ENCODE measurements at places on chromosomes 7 and 10.

GRCh38 chr7:33388332-33388731, 259.0 kb downstream of the BBS9 start:
- no peak for DNase-seq

DNA sequence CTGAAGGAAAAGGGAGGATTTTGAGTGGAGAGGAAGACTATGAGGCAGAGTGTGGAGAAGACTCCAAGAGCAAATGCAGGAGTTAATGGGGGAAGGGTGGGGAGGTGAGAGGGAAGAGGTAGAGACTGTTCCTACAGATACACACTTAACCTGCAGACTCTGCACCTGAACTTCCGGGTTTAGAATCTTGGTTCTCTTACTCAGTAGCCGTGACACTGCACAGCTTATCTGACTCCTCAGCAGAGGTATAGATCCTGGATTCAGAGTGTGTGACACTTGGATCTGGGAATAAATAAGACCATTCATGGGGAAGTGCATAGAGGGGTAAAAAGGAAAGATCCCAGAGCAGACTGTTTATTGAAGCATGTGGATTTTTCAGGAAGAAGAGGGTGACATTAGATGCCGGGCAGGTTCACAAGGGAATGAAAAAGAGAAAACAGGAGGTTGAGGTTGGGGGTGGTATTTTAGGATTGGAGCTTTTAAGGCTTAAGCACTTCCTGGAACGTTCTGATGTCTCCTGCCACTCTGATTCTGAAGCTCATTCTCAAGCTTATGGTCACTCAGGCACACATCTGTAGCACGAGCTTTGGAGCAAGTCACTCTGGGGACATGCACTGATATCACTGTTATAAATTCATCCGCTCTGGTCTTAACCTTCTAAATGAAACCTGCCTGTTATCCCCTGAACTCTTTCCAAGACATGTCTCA, 5.7 kb upstream of the ZC3HAV1L start:
- no peak for DNase-seq

DNA sequence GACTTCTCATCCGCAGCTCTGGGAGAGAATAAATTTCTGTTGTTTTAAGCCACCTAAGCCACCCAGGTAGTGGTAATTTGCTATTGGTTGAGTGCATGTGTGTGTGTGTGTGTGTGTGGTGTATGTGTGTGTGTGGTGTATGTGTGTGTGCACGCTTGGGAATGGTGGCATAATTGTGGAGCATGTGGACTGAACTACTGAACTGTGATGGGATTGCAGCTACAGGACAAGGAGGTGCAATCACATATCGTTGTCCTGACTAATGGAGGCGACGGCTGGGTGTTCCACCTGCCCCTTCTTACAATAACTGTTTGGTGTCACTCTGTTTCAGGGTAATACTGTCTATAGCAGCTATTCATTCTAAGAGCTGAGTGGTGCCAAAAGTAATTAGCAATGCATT, 448.7 kb upstream of the PFKP start:
- DNase-seq = no peak

- DNase-seq = no peak
Observed at GRCh38 chr10:86770412-86770960, 14.1 kb downstream of the BMPR1A start.

DNA sequence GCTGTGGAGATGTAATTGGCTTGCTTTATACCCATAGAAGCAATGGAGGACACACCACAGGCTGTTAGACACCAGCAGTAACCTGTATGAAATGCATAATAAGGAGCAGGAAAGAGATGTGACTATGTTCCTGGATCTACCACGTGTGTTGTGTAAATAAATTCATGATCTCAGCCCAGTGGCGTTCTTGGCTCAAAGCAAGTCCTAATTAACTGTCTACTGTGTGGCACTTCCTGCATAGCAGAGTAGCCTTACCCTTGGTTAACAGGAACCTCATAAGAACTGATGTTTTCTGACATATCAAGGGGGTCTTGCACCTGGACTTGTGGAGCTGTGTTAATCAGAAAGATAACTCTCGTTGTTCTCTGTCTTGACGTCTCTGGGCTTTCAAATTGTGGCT, 25.7 kb upstream of the FAM180A start:
- DNase-seq = no peak

GRCh38 chr10:117136391-117136975, 1.6 kb downstream of the VAX1 start:
- DNase-seq = no peak

GRCh38 chr7:73353243-73353642, 25.3 kb downstream of the FKBP6 start:
- DNase-seq = no peak

- no peak for DNase-seq
Observed at GRCh38 chr7:130294314-130294713, 1.4 kb downstream of the CPA4 start.

- no peak for DNase-seq
Observed at GRCh38 chr7:74138334-74138867, 35.8 kb upstream of the EIF4H start.

DNA sequence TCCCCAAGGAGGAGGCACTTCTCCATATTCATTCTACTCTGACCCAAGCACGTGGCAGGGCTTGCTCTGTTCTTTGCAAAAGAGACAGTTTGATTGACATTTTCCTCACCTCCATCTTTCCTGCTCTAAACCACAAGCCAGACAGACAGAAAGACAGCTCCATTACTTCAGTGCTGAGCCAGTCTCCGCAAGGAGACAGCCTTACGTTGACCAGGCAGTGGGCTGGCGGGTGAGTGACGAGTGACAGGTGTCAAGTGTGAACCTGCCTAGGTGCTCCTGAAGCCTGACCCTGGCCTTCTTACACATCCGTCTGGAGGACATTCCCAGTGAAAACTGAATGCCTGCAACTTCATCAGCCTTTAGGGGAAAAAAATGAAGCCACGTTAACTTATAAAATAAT, 314.6 kb downstream of the TNS3 start:
- DNase-seq = no peak

- DNase-seq = no peak
Observed at GRCh38 chr10:122495406-122496340, 34.3 kb downstream of the HTRA1 start.

- no peak for DNase-seq
Observed at GRCh38 chr10:88913127-88913526, 33.1 kb downstream of the STAMBPL1 start.

DNA sequence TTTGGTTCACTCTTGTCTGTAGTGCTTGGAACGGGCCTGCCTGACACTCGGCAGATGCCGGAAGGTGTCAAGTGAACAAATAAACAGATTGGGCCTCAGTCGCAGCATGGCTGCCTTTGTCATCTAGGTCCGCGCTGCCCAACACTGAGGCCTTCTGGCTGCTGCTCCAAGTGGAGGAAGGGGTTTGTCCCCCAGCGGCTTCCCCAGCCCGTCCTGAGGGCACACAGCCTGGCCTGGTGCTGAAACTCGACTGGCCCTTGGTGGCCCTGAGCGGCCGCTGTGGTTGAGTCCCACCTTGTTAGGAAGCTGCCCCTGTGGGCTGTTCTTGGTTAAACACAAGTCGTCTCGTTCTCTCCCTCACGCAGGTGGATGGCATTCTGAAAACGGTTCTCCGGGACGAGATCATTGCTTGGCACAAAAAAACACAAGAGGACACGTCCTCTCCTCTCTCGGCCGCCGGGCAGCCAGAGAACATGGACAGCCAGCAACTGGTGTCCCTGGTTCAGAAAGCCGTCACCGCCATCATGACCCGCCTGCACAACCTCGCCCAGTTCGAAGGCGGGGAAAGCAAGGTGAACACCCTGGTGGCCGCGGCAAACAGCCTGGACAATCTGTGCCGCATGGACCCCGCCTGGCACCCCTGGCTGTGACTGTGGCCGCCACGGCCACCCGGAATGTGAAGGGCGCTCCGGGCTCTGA, 132.1 kb downstream of the SMURF1 start:
- DNase-seq = no peak

Measured in left renal cortex interstitium (tissue), 4 donors.